ENCODE measurements at places on chromosomes 3 and 15. TPM values are rescaled to one million over a fixed set of nuclear protein-coding genes. Genes with fewer than 3 reads are reported as not detected.

DNA sequence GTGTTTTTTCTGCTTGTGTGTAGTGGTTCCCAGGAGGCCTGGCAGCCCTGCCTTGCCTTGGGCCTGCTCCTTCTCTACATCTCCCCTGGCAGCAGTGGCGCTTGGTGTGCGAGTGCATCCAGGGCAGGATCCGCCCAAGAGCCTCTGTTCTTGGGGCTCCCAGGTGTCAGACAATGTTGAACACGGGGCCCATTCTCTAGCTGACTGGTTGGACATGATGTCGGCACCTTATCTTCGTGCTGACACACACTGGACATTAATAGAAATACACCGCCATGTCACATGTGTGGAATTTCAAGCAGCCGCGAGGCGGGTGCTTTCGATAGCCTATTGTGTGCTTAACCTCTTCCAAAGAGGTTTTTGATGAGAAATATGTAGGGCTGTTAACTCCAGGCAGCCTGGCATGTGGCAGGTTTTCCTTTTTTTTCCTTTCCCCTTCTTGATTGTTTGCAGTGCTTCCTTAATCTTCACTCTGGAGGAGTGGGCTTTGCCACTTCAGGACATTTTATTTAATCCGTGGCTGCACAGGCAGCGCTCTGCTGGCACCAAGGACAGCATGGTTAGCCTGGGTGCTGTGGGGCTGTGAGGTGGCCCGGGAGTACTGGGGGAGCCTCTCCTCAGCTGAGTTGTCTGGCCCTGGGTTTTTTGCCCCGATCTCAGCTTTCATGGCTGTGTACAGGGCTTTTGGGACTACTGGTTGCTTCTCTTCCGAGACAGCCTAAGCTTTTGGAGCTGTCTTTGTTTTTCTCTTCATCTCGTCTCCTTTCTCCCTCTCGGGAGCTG, 42.5 kb downstream of the CHCHD6 start:
- no peak for DNase-seq

DNA sequence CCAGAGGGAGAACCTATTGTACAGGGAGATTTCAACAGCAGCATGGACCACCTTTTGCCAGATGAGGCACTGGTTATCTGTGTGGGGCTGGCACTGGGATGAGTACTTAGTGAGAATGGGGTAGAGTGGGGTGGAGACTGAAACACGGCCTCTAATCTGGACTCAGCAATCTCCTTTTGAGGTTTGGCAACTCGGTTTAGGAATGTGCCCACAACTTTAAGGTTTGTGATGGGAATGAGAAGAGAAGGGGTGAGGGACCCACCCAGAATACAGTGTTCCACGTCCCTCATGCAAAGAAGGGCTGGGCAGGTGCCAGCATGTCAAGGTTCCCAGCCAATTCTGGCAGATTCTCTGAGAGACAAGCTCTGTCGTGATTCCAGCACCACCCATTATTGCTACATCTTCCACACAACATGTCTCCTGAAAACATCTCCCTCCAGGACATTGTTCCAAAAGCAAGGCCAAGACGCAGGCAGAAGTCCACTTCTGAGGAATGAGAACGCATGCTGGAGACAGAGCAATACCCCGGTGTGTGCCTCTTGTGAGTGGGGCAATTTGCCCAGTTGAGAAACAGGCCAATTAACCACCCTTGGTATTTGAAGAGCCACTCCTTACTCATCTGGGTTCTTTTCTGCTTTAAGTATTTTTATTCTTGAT, 37.5 kb upstream of the CCR4 start:
- DNase-seq, result no peak

- no peak for DNase-seq
Observed at GRCh38 chr3:153171256-153171655, 9.2 kb downstream of the RAP2B start.

DNA sequence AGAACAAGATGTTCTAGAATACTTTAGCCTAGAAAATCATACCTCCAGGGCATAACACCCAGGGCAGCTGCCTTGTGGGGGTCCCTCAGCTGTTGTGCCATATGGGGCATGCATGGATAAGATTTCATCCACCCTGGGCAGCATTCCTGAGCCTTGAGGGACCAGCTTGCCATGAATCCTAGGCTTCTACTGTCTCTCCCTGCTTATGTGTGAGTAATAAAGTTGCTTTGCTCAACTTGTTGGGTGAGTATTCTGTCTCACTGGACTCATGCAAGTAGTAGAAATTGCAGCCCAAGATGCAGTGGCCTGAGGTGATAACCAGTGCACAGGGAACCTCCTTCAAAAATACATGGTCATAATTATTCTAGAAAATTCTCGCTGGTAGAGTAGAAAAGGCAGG, 52.1 kb upstream of the EPHB1 start:
- no peak for DNase-seq

DNA sequence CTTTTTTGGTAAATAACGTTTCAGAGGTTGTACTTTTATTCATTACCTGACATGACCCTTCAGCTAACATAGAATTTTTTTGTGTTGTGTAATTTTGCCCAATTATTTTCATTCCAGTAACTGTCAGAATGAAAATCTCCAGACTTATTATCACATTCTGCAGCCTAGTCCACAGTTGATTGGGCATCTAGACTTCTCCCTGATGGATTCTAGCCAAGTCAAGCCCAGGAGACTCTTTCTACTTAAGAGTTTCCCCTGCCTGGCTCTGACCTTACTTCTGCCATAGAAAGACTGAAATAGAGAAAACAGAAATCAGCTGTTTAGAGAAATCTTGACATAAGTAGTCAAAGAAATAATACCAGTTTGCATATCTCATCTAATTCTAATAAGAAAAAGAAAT, 82.9 kb upstream of the CDAN1 start:
- DNase-seq, result no peak

DNA sequence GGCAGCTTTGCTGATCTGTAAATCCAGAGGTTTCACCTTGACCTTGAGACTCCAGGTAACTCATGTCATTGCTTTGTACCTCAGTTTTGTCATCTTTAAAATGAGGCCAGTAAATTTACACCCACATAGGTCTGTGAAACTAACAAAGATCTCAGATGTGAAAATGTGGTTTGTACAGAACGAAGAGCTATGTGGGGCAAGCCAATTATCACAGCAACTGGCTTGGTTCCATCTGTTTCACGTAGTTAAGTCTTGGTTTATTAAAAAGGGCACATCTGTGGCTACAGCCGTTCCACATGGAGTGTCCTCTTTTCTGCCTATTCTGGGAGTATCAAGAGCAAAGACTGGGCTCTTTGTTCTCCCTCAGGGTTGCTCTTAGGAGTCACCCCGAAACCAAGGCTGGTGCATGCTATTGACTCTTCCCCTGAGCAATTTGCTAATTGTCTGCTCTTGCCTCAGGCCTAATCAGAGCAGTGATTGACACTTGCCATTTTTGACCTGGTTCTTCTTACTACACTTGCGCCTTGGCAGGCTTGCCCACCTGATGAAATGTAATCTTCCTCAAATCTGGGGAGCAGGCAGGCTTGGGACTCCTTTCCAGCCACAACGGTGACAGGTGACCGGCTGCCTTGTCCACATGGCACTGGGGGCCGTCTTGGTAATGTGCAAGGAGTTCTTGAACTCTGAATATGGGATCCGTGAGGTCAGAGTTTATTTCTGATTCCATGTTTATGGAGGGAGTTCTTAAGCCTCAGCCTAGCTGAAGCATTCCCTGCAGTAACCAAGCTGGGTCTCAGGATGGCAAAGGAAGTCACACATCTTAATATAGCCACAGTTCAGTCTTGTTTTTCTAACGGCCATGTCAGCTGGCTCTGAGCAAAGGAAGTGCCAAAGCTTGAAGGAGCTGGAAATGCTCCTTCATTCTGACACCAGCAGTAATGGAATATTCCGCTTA, 40.1 kb downstream of the EAF1 start:
- DNase-seq, result no peak

DNA sequence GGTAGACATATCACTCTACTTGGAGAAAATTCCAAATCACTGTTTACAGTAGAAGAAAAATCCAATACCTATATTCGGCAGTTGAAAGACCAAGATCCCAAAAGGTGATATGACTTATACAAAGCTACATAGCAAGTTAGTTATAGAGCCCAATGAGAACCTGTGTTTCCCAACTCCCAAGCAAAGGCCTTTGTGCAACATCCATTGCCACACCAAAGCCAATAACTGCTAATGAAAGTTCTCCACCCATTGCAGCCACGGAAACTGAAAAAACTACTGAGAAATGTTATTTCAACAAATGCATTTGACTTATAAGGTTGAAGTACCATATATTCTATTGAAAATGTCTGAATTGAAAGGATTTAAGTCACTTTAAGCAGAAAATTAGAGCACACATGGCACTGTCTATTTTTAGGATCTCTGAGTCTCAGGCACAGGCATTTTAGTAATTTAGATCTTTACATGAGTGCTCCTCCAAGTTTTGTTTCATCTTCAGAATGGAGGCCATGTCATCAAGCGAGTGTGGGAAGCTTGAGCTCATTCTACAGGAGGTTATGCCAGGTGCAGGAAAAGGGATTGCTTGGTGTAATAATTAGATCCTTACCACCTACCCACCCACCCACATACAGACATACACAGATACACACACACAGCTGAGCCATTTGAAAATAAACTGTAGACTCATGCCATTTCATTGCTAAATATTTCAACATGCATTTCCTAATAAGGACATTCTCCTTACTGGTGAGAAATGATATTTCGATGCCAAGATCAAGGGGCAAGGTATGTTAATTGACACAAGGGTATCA, 19.7 kb upstream of the ANO10 start:
- DNase-seq, result no peak

DNA sequence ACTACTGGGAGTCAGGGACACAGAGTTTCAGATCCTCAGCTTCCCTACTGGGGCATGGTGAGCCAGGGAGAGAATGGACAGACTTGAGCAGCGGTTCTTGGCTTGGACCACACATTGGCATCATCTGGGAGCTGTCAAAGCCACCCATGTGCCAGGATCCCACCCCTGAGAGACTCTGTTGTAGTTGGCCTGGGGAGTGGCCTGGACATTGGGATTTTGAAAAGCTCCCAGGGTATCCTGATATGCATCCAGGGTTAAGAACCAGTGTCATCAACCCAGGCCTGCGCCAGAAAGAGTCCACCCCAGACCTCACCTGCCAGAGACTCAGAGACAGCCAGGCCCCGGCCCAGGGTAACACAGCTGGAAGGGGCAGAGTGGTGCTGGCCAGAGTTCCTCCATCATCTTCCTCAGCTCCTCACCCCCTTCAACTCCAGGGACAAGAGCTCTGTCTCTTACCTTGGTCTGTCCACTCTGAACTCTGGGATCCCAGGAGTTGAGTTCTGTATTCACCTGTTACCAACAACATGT, 33.0 kb upstream of the CHRNB4 start:
- no peak for DNase-seq

The LSAMP gene
- 0.66 TPM for total RNA-seq

The CHRM5 gene
- not detected for total RNA-seq

The KNG1 gene
- total RNA-seq, result not detected
